ENCODE measurements at places on chromosomes 1 and 21.
A peak's percentile ranks its signal among the peaks of the same experiment; 100 is the strongest.

DNA sequence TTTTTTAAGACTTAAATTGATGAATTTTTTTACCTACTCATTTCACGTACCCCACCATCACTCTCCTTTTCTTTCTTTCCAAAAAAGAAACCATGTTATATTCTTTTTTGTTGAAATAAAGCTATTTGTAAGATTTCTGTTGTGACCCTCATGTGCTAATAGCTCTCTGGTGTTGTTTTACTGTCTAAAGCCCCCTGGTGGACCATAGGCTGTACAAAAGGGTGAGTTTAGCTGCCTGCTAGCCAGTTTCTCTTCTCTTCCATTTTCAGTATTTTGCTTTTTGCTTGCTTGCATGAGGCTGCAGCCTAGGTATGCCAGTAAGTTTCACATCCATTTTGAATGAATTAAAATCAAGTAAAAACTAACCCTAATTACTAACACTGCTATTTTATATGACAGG, 15.6 kb upstream of the VAMP3 start:
- peak; percentile 27 for DNase-seq

GRCh38 chr1:5889901-5890300, 102.3 kb downstream of the NPHP4 start:
- no peak for DNase-seq

GRCh38 chr1:110460253-110461220, 9.6 kb downstream of the PROK1 start:
- DNase-seq: peak; percentile 81

DNA sequence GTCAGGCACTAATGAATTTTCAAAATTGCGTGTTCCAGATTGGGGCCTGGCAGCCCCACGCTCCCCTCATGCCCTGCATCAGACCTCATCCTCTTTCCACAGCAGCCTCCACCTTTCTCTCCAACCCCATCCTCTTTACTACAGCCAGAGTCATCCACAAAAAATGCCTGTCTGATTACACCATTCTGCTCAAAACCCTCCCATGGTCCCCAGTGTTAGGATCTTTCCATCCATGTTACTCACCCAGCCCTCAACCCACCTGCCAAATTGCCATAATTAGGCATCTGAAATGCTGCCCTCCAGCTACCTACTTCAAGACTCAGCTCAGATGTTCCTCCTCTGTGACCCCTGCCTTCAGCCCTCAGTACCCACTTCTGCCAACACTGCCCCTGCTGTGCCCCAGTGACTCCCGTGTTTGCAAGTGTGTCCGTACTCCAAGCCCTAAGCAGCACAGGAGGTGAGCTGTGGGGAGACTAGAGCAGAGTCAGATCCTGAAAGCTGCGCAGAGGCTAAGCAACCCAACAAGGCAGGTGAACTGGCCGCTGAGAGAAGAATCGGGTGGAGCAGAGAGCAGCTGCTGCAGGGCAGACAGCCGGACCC, 715 bp upstream of the ARTN start:
- no peak for DNase-seq

DNA sequence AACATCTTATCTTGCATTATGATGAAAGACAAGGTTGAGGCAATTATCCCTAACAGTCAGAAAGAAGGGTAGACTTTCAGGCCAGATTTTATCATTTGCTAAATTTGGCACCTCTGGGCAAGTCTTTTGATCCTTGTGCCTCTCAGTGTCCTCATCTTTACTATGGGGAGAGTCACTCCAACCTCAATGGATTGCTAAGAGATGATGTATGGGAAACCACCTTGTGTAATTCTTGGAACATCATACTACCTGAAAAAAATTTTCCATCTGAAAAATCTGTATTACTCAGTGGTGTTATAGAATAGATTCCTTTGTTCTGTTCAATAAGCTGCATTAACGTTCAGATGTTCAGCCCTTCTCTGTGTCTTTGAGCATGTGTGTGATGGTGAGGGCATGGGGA, 230.7 kb downstream of the TGFB2 start:
- no peak for DNase-seq

DNA sequence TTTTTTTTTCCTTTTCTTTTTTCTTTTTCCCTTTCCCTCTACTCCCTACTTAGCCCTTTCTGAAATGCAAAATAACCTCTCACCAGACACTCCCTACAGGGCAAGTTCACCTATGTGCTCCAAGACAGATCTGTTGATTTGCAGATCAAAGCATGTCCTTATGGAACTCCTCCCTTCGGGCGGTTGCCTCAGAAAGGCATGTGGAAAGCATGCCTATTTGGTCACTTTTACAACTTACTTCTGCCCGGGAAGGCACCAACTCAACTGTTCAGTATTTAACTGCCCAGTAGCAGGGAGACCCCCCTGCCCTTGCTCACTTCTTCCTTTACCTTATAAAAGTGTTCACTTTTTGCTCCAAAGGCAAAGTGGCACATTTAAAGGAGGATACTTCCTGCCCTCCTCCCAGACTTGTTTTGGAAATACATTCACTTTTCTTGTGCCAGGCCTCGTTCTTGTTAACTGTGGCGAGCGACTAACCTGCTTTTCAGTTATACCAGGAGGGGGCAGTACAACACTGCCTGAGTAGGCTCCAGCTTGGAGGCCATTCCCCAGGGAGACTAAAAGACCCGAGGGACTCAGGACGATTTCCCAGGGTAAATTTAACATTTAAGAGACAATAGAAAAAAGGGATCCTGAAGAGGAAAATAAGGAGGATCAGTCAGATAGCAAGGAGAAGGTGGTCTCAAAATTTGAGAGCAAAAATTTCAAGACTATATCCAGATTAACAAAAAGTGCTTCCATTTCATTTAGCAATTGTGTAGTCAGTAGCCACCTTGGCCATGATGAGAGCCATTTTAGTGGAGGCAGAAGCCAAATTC, 12.3 kb upstream of the SLAMF7 start:
- peak; percentile 90 for DNase-seq

GRCh38 chr1:11567244-11568065, 86.8 kb downstream of the FBXO2 start:
- no peak for DNase-seq

DNA sequence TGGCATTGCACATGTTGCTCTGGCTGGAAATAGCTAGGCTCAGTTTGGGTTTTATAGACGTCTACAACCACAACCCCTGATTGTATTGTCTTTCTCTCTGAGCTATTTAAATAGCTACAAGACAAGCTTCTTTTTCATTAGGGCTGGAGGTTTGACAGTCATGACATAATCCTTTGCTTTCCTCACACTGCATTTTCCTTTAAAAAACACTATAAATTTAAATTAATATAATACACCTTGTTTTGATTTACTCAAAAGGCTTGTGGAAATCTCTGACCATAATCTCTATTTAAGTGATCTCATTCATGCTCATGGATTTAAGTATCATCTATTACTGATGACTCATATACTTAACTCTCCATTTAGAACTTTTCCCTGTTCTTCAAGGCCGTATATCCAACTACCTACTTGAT, 50.4 kb upstream of the PTGFR start:
- no peak for DNase-seq

GRCh38 chr1:243916160-243916559, 66.1 kb upstream of the AKT3 start:
- DNase-seq: no peak

DNA sequence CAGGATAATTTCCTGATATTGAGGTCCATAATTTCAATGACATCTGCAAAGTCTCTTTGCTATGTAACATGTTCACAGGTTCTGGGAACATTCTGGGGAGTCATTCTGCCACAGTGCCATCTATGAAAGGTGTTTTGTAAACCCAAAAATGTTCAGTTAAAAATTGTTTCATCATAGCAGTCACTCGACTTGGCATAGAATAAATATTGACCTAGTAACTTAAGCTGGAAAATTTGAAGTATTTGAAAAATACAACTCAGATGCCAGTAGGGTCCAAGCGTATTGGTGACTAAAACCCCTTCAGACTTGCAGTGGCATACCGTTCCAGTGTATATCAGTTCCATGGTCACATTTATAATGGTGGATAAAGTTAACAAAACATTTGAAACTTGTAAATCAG, 6.8 kb downstream of the DESI2 start:
- no peak for DNase-seq

- DNase-seq: no peak
These were observed 188.6 kb downstream of the EIF4G3 start for GRCh38 chr1:20987831-20988825.

GRCh38 chr1:56526571-56527174, 52.7 kb downstream of the PLPP3 start:
- no peak for DNase-seq

DNA sequence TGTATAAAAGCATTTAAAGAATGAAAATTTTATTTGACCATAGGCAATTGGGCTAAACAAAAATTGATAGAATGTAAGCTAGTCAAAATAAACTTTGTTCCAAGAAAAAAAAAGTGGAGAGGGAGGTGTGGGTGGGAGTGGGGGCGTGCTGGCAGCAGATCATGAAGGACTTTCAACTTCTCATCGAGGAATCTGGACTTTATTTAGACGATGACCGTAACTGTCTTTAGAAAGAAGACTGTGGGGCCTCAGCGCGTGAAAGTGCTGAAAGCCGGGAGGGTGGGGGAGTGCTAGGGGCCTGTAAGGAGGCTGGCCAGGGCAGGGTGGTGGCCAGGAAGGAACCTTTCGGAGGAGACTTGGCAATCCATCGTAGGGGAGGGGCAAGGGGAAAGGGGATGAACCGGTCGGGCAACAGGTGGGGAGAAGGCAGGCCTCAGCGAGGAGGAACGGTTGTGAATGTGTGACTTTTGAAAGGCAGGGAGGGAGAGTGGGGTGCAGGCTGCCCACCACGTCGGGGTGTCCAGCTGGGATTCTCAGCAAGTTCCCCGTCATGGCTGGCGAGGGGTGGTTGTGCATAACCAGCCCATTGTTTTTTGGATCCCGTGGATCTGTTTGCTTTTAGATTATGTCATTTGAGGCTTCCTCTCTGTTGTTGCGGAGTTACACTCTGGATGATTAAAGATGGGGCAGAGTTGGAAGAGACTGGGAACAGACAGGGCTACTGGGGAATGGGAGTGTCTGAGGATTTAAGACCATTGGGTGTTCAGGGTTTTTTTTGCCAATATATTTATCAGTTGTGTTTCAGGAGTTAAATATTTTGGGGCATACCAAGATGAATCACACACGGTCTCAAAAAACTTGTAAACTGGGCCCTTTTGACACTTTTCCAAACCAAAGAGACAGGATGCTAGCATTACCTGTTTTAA, 35.5 kb downstream of the HUNK start:
- no peak for DNase-seq

- no peak for DNase-seq
These were observed 42.5 kb upstream of the LRRN2 start for GRCh38 chr1:204728045-204728444.

Measured in cardiac muscle cell (in vitro differentiated cells and primary cell).